ENCODE measurements at places on chromosomes 5 and 9. TPM values are rescaled to one million over a fixed set of nuclear protein-coding genes. Genes with fewer than 3 reads are reported as not detected.

RPL37 gene
- 1,702 TPM for total RNA-seq

ENTREP1 gene
- not detected for total RNA-seq

DNA sequence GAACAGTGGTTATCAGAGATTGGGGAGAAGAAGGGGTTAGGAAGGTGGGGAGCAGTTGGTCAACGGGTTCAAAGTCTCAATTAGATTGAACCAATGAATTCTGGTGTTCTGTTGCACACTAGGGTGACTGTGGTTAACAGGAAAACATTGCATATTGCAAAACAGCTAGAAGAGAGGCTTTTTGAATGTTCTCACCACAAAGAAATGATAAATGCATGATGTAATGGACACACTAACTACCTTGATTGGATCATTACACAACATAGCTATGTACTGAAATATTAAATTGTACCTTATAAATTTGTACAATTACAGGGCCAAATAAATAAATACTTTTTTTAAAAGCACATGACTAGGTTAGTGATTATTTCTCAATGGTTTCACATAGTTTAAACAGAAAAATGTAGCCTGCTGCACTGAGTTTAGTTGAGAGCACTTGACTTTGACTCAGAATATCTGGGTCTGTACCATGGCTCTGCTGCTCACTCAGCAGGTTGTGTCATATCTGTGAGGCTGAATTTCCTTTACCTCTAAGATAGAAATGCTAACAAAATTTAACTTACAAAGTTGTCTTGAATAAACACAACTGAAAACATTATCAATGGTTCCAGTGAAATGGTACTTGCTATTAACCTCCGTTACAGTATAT, 30.4 kb downstream of the NUDT12 start:
- no peak for DNase-seq
- no peak overlapping the region for H3K27ac ChIP-seq
- H3K27me3 ChIP-seq: peaks cover 7% of the 10 kb centered on the region
- H3K4me1 ChIP-seq: no peaks in the 10 kb centered on the region
- H3K36me3 ChIP-seq: no peaks in the 10 kb centered on the region

GRCh38 chr9:114757395-114757794, 48.4 kb downstream of the TNFSF15 start:
- no peak overlapping the region for H3K4me3 ChIP-seq
- H3K36me3 ChIP-seq: no peaks in the 10 kb centered on the region
- H3K4me1 ChIP-seq: peaks cover 21% of the 10 kb centered on the region
- H3K27me3 ChIP-seq: no peaks in the 10 kb centered on the region

DNA sequence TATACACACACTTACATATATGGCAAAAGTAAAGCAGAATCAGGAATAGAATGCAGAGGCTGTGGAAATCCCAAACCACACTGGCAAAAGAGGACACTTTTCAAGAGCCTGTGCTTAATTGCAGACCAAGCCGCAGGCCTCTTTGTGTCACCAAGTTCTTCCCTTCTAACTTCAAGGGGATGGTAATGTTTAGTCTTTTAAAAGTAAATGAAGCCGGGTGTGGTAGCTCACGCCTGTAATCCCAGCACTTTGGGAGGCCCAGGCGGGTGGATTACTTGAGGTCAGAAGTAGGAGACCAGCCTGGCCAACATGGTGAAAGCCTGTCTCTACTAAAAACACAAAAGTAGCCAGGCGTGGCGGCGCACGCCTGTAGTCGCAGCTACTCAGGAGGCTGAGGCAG, 28.7 kb downstream of the ROR2 start:
- H3K27ac ChIP-seq: no peak overlapping the region
- no peaks in the 10 kb centered on the region for H3K36me3 ChIP-seq
- no peak for DNase-seq
- peaks cover 29% of the 10 kb centered on the region for H3K27me3 ChIP-seq
- no peak overlapping the region for H3K4me3 ChIP-seq

ARL10 gene
- total RNA-seq: 12.1 TPM

DNA sequence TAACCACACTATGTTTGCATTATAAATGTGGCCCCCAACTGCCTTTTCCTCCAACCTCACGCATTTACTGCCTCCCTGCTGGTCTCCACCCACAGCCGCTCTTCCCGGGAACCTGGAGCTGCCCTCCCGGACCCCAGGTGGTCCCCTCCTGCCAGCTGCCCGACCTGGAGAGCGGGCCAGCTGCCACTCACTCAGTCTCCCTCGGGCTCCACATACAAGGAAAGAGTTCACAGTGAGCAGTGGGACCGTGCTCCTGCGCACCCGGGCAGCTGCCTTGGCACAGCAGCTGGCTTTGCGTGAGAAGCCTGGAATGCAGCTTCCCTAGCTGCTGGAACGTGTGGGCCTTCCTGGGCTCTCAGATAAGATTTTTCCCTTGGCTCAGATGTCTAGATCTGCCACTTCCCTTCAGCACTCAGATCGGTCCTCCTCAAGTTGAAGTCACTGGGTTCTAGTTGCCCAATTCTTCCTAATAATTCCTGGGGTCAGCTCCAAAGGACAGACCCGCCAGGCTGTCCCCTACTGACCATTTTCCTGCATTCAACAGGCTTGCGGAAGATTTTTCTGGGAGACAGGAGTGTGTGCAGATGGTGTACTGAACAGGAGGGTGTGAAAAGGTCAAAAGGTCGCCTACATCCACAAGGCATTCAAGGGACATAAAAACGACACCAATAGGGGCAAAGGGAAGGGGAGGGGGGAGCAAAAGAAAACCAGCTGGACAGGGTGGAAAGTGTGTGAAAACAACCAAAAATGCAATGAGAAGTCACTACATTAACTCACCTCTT, 69.1 kb downstream of the MYO10 start:
- H3K4me1 ChIP-seq: no peaks in the 10 kb centered on the region
- no peaks in the 10 kb centered on the region for H3K27me3 ChIP-seq
- no peak overlapping the region for H3K4me3 ChIP-seq
- DNase-seq: no peak
- H3K27ac ChIP-seq: no peak overlapping the region
- no peaks in the 10 kb centered on the region for H3K36me3 ChIP-seq

RORB gene
- 0.04 TPM for total RNA-seq

ERP44 gene
- 11.6 TPM for total RNA-seq

ELL2 gene
- 41.9 TPM for total RNA-seq

DNA sequence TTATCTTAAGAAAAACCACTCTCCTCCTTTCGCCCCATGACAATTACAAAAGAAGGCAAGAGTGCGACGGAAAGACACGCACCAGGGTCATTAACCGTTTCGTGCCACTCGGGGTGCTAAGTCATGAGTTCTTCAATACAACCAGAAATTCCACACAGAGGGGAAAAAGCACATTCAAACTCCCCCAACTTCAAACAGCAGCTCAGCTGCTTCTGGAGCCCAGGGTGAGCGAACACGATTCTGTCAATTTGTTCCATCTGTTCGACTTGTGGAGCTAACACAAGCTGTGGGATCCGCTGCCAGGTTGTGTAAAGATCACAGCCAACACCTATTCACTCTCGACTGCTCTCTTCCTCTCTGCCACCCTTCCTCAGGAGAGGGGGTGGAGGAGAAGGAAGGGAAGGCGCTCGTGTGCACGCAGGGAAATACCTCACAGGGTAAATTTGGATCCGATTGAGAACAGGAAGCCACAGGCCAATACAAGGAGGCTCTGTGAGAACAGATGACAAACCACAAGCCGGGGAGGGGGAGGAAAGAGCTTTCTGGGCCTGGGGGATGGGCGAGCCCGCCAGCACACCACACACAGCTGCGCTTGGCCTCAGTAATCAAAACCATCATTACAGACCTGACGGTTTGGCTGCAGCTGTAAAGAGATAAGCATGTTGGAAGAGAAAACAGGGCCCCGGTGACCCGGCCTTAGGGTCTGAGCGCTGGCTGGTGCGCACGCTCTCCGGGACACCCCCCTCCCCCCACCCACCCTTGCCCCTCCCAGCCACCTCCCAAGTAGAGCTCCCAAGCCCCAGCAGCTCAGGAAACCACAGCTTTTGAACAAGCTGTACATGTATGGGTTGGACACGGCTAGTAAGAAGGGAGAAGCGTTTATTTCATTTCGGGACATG, 54.3 kb downstream of the PTCH1 start:
- peak overlapping the region; percentile 78 for H3K4me3 ChIP-seq
- peaks cover 20% of the 10 kb centered on the region for H3K36me3 ChIP-seq
- peaks cover 34% of the 10 kb centered on the region for H3K4me1 ChIP-seq
- DNase-seq: peak; percentile 76

DNA sequence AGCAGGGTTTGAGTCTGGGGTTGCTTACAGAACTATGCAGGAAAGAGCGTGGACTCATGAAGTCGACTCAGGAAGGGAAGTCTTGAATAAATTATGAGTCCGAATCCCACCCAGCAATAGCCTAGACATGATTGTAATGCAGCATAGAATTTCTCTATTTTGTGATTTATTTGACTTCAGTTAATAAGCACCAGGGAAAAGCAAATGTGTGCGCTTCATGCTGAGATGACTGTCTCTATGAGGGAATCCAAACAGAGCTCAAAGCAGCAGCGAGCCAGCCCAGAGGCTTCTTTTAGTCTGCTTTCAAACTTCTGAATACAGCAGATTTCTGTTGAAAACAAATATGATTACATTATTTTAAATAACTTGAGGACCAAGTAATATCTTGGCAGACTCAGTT, 188.0 kb downstream of the SEMA6A start:
- no peak for DNase-seq
- H3K27ac ChIP-seq: no peak overlapping the region
- peaks cover 43% of the 10 kb centered on the region for H3K36me3 ChIP-seq
- no peak overlapping the region for H3K4me3 ChIP-seq
- H3K27me3 ChIP-seq: no peaks in the 10 kb centered on the region
- H3K4me1 ChIP-seq: no peaks in the 10 kb centered on the region

DNA sequence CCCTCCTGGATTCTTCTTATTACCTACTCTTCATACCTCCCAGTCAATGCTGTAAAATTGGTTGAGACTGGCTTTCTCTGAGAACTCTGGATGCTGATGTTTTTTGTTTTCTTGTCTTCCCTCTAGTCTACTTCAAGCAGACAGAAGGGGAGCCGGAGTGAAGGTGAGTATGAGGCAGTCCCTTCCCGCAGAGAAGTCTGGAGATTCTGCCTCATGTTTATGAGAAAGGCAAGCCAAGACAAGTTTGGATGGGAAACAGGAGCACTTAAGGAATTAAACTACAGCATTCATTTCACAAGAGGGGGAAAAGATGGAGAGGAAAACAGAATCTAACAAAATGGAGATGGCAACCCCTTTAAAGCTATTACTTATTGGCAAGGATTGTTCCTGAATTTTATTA, 246.1 kb downstream of the TRIM32 start:
- no peak overlapping the region for H3K27ac ChIP-seq
- no peaks in the 10 kb centered on the region for H3K4me1 ChIP-seq
- H3K4me3 ChIP-seq: no peak overlapping the region
- DNase-seq: no peak

DNA sequence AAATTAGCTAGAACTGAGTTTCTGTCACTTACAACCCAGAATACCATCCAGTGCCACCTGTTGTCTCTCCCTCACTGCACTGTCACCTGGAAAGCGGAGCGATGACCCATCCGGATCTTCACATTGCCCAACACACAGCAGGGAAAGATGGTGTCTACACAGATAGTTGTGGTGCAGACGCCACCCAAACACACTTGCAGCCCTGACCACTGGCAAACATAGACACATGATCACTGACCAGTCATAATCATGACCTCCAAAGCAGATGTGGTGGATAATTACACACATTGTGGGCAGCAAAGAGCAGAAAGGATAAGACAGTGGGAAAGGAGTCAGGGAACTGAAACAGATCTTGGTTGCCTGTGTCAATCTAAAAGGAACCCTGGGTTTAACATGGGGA, 64.7 kb downstream of the GABBR2 start:
- H3K27me3 ChIP-seq: peaks cover 8% of the 10 kb centered on the region
- H3K4me1 ChIP-seq: no peaks in the 10 kb centered on the region
- H3K4me3 ChIP-seq: no peak overlapping the region
- H3K27ac ChIP-seq: no peak overlapping the region
- no peak for DNase-seq

- H3K27me3 ChIP-seq: no peaks in the 10 kb centered on the region
- H3K4me1 ChIP-seq: peaks cover 60% of the 10 kb centered on the region
- peak overlapping the region; percentile 77 for H3K4me3 ChIP-seq
- peak overlapping the region; percentile 95 for H3K27ac ChIP-seq
- peak; percentile 80 for DNase-seq
Measured at GRCh38 chr9:133371261-133371711, 4.6 kb downstream of the SURF4 start.

DNA sequence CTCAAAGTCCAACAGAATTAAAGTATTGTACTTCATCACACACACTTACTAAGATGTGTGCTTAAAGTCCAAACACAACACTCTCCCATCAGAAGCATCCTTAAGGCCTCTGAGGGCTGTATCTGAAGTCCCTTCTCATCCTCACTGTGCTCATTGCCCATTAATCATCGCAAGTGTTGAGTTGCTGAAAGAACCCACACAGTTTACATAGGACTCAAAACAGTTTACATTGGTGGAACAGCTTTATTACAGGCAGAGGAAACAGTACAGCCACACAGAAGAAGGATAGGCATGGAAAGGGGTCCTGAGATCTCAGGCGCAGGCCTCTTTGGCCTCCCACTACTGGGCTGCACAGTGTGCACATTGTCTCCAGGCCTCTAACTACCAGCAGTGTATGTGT, 113.4 kb downstream of the CMYA5 start:
- no peak overlapping the region for H3K4me3 ChIP-seq
- DNase-seq: no peak
- no peaks in the 10 kb centered on the region for H3K27me3 ChIP-seq
- H3K27ac ChIP-seq: no peak overlapping the region
- H3K36me3 ChIP-seq: no peaks in the 10 kb centered on the region
- peaks cover 11% of the 10 kb centered on the region for H3K4me1 ChIP-seq

DNA sequence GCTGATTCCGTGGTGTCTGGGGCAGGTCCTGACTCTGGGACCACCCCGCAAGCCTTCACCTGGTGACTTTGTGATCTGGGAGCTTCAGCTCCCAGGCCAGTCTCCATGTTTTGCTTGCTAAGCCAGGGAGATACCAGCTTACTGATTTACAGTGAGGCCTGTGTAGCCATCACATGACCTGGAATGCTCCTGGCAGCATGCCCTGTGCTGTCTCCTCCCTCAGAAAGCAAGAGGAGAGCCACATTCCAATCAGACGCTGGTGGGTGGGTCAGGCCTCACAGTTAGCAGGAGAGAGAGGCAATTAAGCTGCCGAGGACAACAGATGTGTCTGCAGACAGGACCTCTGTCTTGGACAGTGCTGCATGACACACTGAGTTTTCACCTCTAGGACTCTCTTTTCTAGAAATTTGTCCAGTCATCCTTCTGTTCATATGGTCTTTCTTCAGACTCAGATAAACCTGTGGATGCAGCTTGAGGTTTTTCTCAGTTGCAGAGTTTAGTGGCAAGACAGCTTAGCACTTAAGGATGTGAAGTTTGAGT, 24.4 kb upstream of the GRPEL2 start:
- no peaks in the 10 kb centered on the region for H3K4me1 ChIP-seq
- no peak for DNase-seq
- H3K27me3 ChIP-seq: no peaks in the 10 kb centered on the region
- H3K36me3 ChIP-seq: no peaks in the 10 kb centered on the region
- H3K4me3 ChIP-seq: no peak overlapping the region

PCDHB6 gene
- total RNA-seq: not detected

DNA sequence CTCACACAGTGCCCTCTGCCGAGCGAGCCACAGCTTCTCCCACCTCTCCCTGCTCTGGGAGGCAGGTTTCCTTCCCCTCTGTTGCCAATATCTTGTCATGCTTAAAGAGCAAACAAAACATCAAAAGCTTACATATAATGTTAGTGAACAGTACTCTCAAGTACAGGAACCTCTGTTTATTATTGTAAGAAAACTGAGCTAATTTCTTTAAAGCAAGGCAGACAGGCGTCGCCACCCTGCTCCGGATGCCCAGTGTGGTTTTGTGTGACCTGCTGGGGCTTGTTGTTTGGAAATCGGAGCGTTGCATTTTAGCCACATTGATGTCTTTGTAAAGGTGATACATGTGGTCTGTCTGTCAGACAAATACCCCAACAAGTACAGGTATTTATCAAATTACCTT, 401.4 kb upstream of the IRX1 start:
- H3K36me3 ChIP-seq: no peaks in the 10 kb centered on the region
- no peak overlapping the region for H3K4me3 ChIP-seq
- H3K27ac ChIP-seq: no peak overlapping the region
- no peak for DNase-seq

CCL27 gene
- not detected for total RNA-seq
